SJSA1 (cell line): ENCODE measurements at places on chromosomes 13 and 19. TPM values are rescaled to one million over a fixed set of nuclear protein-coding genes. Genes with fewer than 3 reads are reported as not detected.

GRCh38 chr19:15869109-15869555 is 28.7 kb downstream of the CYP4F2 start:
- DNase-seq: no peak

The CGB1 gene
- 1.00 TPM in 1 of 2 replicates, not detected in the other for total RNA-seq

- DNase-seq: no peak
Measured at GRCh38 chr19:18292462-18292809, 11.0 kb upstream of the JUND start.

DNA sequence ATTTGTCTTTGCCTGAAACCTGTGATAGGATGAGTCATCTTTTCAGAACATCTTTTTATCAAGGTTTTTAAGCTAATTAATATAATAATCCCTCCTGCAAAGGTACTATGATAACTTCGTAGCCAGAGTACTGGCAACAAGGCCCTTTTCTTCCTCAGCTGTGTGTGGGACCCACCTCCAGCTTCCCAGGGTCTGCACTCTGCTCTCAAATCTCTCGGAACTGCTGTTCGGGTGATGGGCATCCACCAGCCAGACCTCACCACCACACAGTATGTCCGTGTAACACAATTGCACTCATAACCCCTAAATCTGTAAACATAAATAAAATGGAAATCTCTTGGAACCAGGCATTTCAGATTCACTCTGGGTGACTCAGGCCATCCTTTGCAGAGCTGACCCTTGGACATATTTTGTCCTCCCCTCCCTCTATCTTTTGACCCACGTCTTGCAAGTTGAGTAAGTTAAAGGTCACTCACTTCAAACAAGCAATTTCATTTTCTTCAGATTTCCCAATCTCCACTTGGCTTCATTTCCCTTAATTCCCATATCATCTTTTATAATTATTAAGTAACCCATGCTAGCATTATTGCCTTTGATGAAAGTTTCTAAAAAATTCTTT is 29.5 kb downstream of the COL4A1 start:
- peak; percentile 42 for DNase-seq

- DNase-seq: no peak
Measured at GRCh38 chr19:4032436-4032835, 24.9 kb downstream of the PIAS4 start.

The NCAN gene
- total RNA-seq: not detected in 2 replicates

The ZNF578 gene
- 0.58 TPM in 1 of 2 replicates, not detected in the other for total RNA-seq

The KLK14 gene
- not detected in 2 replicates for total RNA-seq

The ERICH4 gene
- total RNA-seq: not detected in 2 replicates

DNA sequence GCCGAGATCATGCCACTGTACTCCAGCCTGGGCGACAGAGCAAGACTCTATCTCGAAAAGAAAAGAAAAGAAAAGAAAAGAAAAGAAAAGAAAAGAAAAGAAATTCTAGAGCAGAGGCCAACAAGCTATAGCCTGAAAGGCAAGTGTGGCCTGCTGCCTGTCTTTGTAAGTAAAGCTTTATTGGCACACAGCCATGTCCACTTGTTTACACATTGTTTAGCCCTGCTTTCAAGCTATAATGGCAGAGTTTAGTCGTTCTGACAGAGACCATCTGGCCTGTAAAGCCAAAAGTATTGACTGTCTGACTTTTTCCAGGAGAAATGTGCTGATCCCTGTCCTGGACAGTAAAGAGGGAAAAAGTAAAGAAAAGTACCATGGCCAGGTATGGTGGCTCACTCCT is 18.3 kb downstream of the NWD1 start:
- DNase-seq: no peak
